ENCODE measurements at places on chromosomes 7 and 10.
A peak's percentile ranks its signal among the peaks of the same experiment; 100 is the strongest.

DNA sequence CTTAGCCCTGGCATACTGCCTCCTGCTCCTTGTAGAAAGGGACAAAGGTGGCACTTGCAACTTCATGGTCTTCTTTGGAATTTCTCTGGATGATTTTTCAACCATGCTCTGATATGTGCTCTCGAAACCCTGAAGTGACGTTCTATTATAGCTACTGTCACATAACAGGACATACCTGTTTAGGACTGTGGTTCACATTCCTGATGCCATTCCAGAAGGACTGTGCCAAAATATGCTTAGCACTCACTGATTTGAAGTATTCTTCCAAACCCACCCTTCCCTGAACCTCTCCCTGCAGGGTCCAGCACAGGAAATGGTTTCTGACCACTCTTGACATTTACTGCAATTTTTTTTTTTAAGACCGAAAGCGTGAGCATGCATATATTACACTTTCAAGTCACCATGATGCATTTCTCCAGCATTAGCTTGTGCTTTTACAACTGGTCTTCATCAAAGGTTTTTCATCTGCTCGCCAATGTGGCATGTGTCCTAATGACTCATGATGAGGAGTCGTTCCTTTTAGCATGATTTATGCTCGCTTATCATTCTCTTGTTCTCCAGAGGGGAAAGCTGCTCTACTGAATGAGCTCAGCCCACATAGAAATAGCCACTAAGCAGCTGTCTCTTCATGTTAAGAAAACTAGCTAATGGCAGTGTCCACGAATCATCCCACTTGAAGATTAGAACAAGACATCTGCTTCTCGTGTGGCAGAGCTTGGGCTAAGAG lies 135.2 kb downstream of the ADAM12 start:
- DNase-seq: no peak

- DNase-seq: no peak
Measured at GRCh38 chr10:133379801-133380666, 972 bp downstream of the PAOX start.

- no peak for DNase-seq
Measured at GRCh38 chr7:91201442-91202113, 62.7 kb upstream of the FZD1 start.

- no peak for DNase-seq
Measured at GRCh38 chr7:79421751-79422150, 31.7 kb downstream of the MAGI2 start.

GRCh38 chr7:27101171-27101956 lies 1.1 kb downstream of the HOXA2 start:
- DNase-seq: no peak

DNA sequence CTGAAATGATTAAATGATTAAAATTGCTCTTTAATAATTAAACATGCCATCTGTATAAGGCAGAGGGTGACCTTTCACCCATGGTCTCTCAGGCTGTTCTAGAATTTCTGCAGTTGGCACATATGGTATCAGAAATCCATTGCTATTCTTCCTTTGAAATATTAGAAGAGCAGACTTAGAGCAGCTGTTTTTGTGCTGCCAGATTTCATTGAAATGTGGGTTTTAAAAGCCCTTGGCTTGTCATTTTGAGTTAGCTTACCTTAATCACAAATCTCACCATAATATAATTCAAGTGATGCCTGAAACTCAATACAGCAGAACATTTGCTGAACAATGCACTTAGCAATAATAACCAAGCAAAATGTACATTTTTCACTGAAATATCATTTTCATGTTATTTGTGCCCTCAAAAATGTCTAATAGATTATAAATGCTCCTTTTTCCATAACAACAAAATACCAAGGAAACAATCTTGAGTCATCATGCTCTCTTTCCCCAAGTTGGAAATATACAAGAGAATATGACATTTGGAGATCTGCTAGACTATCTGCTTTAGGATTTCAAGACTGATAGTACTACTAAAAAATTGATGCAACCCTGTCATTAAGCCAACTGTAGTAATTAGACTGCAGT lies 16.1 kb upstream of the PTTG1IP2 start:
- no peak for DNase-seq

- DNase-seq: peak; percentile 40
Measured at GRCh38 chr7:66377045-66377444, 171.9 kb downstream of the TPST1 start.

- no peak for DNase-seq
Measured at GRCh38 chr10:99676426-99676825, 17.1 kb downstream of the ENTPD7 start.

DNA sequence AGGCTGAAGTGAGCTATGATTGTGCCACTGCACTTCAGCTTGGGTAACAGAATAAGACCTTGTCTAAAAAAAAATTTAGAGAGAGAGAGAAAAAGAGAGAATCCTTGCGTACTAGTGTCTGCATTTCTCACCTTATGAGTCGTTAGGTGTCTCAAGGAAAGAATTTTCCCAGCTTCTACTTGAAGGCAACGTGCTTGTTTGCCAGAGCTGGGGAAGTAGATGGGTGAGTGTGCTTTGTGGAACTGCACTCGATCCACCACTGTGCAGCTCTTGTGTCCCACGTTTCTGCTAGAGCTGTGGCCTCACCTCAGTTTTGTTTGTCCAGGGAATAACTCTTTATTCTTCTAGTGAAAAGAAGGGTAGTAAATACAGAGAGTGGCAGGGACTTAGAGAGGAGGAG lies 38.9 kb downstream of the HDAC9 start:
- DNase-seq: no peak

DNA sequence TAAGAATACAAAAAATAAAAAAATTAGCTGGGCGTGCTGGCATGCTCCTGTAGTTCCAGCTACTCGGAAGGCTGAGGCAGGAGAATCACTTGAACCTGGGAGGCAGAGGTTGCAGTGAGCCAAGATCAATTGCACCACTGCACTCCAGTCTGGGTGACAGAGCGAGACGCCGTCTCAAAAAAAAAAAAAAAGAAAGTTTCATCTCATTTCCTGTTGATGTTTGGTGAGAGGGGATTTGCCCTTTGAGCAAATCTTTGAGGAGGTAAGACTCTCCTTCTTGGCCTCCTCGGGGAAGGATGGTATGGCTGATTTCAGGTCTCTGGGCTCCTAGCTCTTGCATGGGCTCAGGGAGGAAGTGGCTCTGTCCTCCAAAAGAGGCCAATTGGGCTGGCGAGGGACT lies 3.6 kb upstream of the GRID2IP start:
- no peak for DNase-seq

DNA sequence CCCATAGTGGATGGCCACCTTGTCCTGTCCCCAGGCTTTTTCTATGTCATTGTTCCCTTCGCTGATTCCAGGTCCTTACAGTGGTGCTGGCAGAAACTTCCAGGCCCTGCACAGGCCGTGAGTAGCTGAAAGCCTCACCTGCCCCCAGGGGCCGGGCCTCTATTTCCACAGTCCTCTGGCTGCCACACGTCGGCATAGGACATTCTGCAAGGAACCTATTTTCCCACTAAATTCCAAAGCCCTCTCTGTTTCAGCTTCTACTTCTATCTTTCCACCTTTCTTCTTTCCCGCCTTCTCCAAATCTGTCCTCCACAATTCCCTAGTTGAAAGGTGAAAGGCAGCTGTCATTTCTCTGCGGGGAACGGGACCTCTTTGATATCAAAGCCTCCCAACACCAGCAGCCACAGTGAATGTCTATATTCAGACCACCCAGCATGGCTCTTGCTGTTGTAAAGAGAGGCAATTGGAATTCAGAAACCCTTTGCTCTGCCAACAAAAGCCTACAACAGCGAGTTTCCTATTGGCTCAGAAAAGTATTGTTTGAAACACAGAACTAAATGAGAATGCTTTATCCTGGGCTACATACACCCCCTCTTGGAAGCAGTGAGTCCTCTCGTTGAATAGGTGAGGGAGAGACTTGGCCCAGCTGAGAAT lies 607.7 kb downstream of the GALNT17 start:
- DNase-seq: no peak

- DNase-seq: no peak
Measured at GRCh38 chr10:103951942-103952341, 15.0 kb upstream of the SLK start.

DNA sequence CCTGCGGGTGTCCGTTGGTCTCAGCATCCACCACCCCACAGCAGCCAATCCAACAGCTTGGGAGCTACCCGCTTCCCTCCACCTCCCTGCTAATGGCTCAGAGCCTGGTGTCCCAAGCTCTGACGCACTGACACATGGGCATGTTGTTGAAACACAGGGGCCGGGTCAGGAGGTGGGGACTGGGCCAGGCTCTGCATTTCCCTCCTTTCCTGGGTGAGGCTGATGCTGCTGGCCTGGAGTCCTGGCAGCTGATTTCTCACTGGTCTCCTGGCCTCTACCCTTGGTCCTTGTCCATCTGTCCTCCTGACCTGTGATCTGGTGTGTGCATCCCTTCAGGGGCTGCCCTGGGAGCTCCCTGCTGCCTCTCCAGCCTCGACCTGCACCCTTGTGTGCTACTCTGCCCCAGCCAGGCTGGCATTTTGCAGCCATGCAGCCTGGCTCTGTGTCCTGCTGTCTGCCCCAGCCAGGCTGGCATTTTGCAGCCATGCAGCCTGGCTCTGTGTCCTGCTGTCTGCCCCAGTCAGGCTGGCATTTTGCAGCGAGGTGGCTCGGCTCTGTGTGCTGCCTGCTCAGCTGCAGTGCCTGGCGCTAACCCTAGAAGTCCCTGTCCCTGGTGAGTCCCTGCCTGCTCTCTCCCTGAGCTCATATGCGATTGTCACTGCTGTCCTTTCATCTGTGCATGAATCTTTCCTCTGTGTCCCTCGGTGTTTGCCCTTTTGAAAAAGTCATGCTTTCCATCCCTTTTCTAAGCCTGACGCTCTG lies 14.0 kb downstream of the AMZ1 start:
- peak; percentile 87 for DNase-seq

GRCh38 chr10:31822616-31823318 lies 105.9 kb downstream of the ARHGAP12 start:
- no peak for DNase-seq

DNA sequence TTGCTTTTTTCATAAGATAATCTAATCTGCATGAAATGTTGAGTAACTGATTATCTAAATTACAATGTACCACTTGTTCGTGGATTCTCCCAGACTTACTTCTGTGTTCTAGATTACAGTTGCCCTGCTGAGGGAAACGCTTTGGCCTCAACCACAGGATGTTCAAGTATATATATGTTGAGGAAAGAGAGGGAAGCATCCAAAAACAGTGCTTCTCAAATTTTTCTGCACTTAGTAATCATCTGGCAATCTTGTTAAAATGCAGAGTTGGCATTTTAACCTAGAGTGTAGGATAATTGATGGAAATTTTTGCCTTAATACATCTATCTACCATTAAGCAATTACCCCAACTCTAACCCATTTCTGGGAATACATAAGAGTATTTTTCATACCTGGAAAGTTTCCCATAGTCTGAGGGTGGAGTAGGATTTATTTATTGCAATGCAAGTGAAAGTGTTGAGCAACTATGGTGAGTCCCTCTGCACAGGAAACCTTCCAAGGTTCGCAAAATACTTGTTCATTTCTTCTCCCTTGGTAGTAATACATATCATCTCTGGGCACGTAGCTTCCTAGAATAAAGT lies 59.6 kb upstream of the C1GALT1 start:
- DNase-seq: no peak

DNA sequence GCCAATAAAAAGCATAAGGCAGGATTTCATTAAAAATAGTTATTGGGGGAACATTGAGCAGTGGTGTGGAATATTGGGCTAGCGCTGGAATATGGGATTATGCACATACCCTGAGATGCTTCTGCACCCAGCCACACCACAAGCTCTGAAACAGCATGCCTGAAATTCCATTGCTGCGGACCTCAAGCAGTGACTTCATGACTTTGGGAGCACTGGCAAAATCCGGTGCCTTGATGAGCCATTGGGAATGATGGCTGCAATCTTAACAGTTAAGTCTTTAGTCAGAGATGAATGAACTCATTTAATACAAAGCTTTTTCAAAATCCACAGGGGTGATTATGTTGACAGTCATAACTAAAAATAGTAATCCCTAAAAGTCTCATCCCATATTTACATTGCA lies 274.7 kb upstream of the MTPN start:
- no peak for DNase-seq

GRCh38 chr7:147570390-147570789 lies 1020.2 kb upstream of the C7orf33 start:
- no peak for DNase-seq

DNA sequence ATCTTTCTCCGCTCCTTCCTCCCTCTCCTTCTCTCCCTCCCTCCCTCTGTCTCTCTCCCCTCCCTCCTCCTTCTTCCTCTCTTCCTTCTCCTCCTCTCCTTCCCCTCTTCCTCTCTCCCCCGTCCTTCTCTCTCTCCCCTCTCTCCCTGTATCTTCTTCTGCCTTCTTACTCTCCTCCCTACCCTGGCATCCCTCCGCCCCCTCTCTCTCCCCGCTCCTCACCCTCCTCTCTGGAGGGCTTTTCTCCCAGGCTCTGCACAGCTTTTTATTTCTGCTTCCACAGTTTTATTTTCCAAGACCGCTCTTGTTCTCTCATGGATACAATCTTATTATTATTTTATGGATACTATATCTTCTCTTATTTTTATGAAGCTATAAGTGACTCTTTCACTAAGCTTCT lies 32.6 kb downstream of the AP5Z1 start:
- no peak for DNase-seq

- no peak for DNase-seq
Measured at GRCh38 chr10:23359692-23360380, 15.2 kb upstream of the C10orf67 start.

- no peak for DNase-seq
Measured at GRCh38 chr10:58556516-58557165, 44.0 kb downstream of the BICC1 start.

GRCh38 chr10:11760861-11761260 lies 18.7 kb downstream of the ECHDC3 start:
- DNase-seq: no peak

- no peak for DNase-seq
Measured at GRCh38 chr7:25280181-25280580, 51.9 kb upstream of the NPVF start.
